BJ (cell line): ENCODE measurements at places on chromosomes 1 and 21. TPM values are rescaled to one million over a fixed set of nuclear protein-coding genes. Genes with fewer than 3 reads are reported as not detected.
A peak's percentile ranks its signal among the peaks of the same experiment; 100 is the strongest.

HSF2BP gene
- polyA plus RNA-seq = 1.2 TPM in 2 replicates

KCNJ9 gene
- not detected in 2 replicates for polyA plus RNA-seq

TFF3 gene
- not detected in 2 replicates for polyA plus RNA-seq

FMN2 gene
- polyA plus RNA-seq = 14.6 and 29.1 TPM in 2 replicates

SLC9C2 gene
- not detected in 2 replicates for polyA plus RNA-seq

APOBEC4 gene
- polyA plus RNA-seq = not detected in 2 replicates

HMGN1 gene
- 56.6 and 164 TPM in 2 replicates for polyA plus RNA-seq

C1orf115 gene
- 3.8 and 3.9 TPM in 2 replicates for polyA plus RNA-seq

FNBP1L gene
- polyA plus RNA-seq = 5.5 and 12.4 TPM in 2 replicates

PRXL2B gene
- polyA plus RNA-seq = 9.8 and 16.1 TPM in 2 replicates

DNA sequence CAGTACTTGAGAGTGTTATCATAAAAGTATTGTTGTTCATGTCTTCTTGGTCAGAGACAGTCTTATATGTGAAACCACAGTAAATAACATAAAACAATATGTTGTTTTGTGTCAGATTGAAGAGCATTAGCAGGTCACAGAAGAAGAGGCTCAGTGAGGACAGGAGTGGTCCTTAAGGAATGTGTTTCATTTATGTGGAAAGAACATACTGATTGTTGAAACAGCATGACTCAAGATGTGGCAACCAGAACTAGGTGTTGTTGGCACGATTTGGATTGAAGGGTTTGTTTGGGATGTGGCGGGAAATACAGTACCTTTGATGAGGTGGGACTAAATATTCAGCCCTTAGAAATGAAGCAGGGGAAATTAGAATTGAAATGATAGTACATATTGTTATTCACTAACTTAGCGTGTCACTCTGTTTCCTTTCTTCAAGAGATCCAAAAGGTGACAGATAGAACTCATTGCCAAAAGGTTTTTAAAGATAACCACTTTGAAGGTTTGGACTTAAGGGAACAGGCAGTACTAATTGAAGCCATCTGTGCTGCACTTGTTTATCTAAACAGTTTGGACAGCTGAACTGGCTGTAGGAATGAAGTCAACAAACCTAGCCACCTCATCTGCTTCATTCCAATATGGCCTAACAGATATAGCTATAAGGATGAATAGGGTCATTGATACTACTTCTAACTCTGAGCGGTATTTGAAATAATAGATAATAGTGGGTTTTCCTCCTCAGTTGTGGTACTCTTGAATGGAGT, 14.4 kb downstream of the RALGPS2 start:
- peak; percentile 20 for DNase-seq

- peak; percentile 71 for DNase-seq
These were observed 31.7 kb downstream of the IFNGR2 start for GRCh38 chr21:33434770-33435360.

GRCh38 chr1:48571303-48571987, 99.4 kb upstream of the SPATA6 start:
- DNase-seq = no peak

- DNase-seq = no peak
These were observed 130.4 kb upstream of the DNAH14 start for GRCh38 chr1:224799083-224799482.

DNA sequence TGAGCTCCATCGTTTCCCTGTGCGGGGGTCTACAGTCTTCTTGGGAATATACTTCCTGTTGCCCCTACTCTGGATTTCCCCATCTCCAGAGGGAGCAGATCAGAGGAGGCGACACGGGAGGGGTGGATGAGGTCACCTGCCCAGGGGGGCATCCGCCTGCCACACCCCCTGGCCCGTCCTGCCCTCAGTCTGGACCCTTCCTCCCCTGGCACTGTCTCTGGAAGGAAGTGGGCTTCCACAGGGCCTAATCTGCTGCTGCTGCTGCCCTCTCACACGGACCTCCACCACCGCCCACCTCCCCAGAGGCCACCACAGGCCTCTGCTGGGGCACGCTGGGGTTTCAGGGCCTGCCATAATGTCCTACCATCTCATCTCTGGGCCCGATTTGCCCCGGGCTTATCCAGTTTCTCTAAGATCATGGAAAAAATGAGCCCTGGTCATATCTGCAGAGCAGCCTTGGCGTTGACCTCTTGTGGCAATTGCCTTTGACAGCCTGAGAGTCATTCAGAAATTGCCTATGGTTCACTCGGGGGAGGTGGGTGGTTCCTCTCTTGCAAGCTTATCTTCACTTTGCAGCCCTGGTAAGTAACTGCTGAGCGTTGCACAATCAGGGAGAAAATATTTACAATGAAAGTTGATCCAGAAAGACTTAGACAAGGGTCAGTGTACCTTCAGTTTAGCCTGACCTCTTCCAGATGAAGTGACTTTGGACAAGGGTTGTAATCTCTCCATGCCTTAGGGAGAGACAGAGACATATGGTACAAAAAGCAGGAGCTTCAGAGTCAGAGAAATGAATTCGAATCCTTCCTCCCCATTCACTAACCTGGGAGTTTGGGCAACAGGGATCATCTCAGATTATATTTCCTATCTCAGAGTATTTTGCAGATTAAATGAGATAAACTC, 252.4 kb downstream of the TOMM20 start:
- DNase-seq = no peak

GRCh38 chr1:156495401-156496140, 5.0 kb downstream of the MEF2D start:
- DNase-seq = no peak

DNA sequence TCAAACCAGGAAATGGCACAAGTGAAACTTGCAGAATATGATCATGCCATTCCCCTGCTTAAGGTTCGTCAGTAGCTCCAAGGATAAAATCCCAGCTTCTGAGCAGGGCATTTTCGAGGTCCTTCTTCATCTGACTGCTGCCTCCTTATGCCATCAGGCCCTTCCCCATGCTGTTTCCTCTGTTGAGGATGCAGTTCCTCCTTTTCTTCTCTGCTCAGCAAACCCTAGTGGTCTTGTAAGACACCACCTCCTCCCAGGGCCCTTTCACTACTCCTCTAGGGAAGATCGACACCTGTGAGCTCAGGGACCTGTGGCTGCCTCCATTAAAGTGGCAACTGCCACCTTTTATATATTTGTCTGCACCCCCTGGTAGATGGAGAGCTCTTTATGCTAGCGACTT, 62.1 kb upstream of the JUN start:
- DNase-seq = no peak

- no peak for DNase-seq
These were observed 42.6 kb upstream of the KLF17 start for GRCh38 chr1:44076066-44076465.

- no peak for DNase-seq
These were observed 363.9 kb upstream of the PROX1 start for GRCh38 chr1:213623862-213624261.

- no peak for DNase-seq
These were observed 23.9 kb upstream of the CCDC190 start for GRCh38 chr1:162884831-162885230.

GRCh38 chr1:31241321-31241720, 1.6 kb upstream of the NKAIN1 start:
- DNase-seq = no peak

DNA sequence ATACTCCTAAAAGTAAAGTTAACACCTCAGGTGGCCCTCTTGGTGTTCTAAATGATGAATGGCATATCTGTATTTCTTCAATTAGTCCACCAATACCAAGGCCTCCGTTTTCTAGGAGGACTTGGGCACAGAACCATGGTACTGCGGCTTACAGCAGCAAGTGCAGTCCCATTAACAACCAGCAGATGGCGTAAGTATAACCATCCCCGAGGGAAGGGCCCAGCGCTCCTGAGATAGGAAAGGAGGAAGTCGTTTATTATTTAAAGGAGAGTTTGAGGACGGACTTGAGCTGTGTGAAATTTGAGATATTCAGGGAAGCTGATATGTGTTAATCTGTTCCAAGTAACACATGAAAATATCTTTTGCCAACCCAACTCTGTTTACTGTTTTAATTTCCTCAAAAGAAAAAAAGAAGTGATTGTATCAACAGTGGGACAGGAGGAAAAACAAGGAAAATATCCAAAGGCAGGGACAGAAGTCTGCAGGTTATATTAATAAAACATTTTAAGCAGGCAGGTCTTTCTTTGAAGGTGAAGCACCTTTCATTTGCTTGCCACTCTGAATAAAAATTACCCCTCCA, 37.7 kb upstream of the KCNJ15 start:
- DNase-seq = peak; percentile 6

- no peak for DNase-seq
These were observed 186.6 kb downstream of the GRIK3 start for GRCh38 chr1:36847761-36848160.
